GM13976 (cell line): ENCODE measurements at places on chromosomes 2 and 18.

DNA sequence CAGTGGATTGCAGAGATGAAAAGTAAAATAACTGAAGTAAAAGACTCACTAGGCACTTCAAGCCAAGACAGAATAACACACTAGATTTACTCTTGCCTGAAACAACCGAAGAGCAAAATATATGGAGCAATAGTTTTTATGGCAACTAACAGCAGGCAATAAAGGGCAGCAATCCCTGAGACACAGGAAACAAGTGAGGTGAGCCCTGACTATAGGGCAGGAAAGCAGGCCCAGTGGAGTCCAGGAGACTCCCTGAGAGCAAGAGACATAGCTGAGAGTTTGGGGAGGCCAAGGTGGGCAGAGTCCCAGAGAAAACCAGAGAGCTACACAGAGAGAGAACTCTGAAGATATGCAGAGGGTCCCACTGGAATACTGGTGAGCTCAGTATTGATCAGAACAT is 18.8 kb downstream of the FARSB start:
- no peak for DNase-seq

DNA sequence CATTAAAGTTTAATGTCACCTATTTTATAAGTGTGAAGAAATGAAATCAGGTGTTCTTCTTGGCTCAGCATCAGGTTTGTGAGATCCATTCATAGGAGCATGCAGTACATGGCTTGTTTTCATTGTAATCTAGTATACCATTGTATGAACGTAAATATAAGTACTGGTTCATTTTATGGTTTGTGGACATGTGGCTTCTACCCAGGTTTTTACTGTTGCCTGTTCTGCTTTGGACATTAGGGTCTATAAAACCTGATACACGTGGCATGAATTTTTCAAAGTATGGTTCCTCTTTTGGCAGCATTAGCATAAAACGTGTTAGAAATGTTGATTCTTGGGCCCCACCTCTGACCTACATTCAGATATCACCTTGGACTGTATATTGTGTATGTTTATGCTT is 175.5 kb downstream of the PRPF40A start:
- DNase-seq: no peak

GRCh38 chr2:30681022-30681421 is 126.2 kb downstream of the CAPN13 start:
- DNase-seq: no peak

DNA sequence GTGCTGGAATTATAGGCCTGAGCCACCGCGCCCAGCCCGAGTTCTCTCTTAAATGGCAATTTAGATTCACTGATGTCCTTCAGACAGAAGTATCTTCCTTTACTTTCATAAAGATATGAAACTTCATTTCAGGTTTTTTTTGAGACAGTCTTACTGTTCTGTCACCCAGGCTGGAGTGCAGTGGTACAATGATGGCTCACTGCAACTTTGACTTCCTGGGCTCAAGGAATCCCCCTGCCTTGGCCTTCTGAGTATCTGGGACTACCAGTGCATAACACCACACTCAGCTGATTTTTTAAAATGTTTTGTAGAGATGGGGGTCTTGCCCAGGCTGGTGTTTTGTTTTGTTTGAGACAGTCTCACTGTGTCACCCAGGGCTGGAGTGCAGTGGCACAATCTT is 13.2 kb downstream of the ITGB1BP1 start:
- DNase-seq: no peak

DNA sequence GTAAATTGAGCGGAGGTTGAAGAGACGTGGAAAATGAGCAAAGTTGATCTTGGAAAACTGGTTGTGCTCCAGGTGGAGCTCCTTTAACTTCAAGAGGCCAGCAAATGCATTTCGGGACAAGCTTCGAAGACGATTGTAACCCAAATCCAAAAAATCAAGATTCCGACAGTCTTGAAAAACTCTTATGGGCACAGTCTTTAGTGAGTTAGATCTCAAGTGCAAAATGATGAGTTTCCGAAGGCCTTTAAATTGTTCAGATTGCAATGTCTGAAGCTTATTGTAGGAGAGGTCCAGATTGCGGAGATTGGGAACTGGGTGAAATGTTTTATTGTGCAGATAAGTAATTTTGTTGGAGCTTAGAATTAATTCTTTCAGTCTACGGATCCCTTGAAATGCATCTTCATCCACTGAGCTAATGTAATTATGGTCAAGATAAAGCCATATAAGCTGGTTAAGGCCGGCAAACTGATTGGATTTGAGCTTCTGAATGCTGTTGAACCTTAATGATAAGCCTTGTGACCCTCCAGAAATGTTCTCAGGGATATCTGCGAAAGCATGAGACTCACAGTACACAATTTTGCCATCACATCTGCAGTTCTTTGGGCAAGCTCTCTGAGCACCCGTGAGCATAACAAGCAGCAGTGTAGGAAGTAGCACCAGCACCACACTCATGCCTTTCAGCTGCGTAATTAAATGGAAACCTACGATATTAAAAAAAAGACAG is 2.9 kb downstream of the LRRTM4 start:
- DNase-seq: no peak

DNA sequence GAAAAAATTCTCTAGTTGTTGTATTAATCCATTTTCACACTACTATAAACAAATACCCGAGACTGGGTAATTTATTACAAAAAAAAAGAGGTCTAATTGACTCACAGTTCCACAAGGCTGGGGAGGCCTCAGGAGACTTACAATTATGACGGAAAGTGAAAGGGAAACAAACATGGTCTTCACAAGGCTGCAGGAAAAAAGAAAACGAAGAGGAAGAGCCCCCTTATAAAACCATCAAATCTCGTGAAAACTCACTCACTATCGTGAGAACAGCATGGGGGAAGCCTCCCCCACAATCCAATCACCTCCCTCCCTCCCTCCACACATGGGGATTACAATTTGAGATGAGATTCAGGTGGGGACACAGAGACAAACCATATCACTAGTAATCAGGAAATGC is 61.7 kb upstream of the SPTBN1 start:
- no peak for DNase-seq

- DNase-seq: no peak
Observed at GRCh38 chr2:18346344-18346743, 214.1 kb downstream of the RDH14 start.

DNA sequence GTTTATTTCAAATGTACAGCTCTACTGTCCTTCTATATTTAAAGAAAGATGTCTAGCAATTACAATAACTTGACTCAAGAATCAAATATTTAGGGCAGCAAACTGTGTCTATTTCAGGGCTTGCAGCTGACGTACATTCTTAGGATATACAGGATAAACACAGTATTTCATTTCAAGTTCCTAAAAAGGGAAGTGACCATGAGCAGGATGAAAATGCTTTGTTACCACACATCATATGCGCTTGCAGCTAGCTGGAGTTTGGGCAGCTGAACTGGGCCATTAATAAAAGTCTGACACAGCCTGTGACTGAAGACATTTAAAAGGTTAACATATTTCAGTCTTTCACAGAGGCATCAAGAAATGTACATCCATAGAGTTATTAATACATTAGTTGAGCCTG is 264.6 kb upstream of the TRIB2 start:
- DNase-seq: no peak

- DNase-seq: no peak
Observed at GRCh38 chr18:25830787-25831186, 259.6 kb downstream of the SS18 start.

DNA sequence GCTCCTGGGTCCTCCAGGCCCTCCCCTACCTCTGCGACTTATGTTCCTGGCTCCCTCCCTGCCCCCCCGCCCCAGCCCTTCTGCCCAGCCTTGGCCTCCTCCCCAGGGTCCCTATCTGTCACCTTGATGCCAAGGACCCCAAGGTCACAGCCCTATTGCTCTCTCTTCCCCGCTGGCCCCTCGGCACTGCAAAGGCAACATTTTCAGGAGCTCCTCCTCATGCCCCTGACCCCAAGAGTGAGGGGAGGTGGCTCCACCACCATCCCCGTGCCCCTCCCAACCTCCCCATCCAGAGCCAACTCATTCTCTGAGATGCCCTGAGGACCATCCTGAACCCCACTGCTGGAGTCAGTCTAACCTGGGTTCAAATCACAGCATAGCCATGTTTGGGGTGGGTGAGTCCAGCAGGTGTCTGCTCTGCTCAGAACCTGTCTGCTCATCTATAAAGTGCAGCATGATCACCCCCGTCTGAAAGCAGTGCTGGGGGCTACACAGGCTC is 11.7 kb downstream of the LIMS2 start:
- no peak for DNase-seq

DNA sequence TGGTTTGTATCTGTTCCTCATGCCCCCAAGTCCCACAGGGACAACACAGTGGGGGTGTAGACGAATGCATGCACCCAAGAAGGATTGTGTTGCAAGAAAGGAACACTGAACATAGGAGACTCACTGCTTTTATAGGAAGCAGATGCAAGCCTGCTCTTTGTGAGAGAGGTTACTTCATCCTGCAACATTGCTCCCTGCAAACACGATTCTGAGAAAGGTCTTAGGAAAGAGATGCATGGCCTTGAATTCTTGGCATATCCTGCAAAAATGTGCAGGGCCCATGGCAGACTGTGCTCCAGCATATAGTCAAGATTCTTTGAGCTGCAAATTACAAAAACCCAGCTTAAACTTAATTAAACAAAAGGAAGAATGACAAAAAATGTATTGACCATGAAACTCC is 312.2 kb upstream of the MGAT5 start:
- no peak for DNase-seq

DNA sequence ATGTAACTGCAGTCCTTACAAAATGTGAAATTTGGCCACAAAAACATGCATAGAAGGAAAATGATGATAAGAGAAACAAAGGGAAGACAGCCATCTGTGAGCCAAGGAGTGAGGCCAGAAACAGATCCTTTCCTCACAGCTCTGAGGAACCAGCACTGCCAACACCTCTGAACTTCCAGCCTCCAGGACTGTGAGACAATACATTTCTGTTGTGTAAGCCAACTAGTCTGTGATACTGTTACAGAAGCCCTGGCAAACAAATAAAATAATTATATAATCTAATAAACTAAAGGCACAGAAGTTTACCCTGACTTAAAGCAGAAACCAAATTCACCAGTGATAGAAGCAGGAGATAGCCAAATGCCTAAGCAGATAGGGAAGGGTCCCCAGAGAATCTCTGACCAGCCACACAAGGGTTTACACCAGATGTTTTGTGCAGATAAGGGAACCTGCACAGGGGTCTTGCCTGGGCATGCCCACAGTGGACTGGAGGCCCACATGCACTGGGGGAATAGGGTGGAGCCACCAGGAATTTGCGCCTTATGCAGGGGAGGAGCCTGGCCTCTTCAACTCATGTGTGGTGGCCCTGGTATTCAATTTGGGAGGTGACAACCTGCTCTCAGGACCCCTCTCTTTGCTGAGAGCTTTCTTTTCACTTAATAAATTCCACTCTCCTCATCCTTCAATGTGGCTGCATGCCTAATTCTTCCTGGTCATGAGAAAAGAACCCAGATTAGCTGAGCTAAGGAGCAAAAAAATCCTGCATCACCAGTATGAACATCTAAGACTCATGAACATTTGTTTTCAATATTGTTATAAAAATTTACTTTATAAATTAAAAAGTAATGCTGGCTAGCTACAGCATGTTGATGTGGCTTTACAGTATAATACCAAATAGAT is 3.8 kb upstream of the GCC2 start:
- no peak for DNase-seq
